Stimulated activated naive CD8-positive, alpha-beta T cell treated with anti-CD3 and anti-CD28 coated beads, Interleukin-15, amount 100 ng/mL, for 72 hours (primary cell): ENCODE measurements at places on chromosomes 16 and 17.

GRCh38 chr17:72409405-72410002 is 288.7 kb downstream of the SOX9 start:
- no peak for DNase-seq

DNA sequence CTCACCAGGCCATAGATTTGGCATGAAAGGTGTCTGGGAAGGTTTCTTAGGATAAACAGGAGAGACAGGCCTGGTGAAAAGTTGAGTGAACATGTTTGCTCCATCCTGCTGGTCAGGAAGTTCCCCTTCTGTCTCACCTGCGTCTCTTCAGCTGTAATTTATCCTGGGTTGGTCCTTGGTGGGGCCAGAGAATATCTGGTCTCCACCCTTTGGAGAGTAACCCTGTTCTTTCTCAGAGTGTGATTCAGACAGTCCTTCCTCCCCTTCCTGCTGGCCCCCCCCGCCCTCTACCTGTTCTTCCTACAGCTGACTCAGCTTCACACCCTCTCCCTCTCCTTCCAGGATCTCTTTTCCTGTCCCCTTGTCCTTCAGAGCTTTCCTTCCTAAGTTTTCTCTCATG is 17.1 kb downstream of the MINK1 start:
- no peak for DNase-seq

DNA sequence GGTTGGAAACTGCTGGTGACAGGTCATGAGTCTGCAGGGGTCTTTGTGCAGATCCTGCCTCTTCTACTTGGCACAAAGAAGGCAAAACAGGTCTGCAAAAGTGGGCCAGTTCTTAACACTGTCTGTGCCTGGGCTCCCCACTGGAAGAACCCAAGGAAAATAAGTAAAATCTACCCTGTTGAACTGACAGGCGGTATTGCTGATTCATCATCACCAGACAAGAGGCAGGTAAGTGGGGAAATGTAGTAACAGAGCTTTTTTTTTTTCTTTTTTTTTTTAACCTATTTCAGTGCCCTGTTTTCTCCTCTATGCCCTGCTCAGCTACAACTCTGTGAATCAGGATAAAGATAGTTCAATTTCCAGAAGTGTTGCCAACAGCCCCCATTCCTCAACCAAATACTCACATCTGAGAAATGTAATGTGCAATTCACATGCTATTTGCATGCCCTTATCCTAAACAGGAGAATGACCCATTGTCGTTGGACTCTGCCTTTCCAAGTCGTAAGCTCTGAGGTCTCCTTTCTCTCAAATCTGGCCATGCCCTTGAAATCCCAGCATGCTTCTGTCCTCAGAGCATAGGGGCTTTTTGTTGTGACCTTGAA is 237.0 kb downstream of the SOX9 start:
- no peak for DNase-seq

GRCh38 chr16:19524356-19524615 is 544 bp downstream of the CCP110 start:
- no peak for DNase-seq

DNA sequence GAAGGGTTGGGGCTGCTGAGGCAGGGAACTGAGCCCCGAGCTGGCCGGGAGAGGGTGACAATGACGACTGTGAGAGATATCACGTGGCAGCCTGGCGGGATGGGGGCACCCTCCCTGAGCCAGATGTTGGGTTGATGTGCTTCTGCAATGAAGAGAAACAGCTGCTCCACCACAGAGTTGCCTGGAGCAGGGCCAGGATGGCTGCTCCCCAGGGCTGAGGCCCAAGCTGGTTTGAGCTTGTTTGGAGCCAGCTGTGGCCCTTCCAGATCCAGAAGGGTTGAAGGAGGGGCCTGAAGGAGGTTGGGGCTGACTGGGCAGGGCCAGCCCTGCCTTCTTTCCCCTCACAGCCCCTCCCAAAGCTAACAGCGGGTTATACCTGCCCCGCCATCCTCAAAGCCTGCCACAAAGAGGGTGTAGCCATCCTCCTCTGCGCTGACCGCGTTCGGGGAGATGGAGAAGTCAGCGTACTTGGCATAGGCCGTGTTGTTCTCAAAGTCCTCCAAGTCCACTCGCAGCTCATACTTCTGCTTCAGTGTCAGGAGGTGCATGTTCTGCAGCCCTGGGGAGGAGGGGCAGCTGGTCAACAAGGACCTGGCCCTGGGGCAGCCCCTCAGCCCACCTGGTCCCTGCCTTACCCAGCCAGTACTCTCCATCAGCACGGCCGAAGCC is 2.1 kb downstream of the MFAP4 start:
- DNase-seq = no peak

DNA sequence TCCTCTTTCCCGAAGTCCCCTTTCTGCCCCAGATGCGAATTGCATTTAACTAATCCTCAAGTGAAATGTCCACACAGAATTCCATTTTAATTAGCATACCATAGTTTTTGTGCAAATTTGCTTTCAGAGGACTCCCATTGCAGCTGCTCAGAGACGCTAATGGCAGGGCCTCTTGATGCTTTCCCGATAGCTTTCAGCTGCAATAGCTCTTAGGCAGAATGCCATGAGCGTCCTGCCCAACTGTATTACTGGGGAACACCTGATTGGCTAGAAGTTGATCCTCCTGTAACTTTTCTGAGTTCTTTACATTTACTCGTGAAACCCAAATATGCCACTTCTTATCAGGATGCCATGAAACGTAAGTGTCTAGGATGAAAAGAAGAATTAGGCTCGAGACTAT is 203.0 kb downstream of the UTP18 start:
- no peak for DNase-seq

GRCh38 chr17:77579682-77580081 is 378.8 kb upstream of the TNRC6C start:
- no peak for DNase-seq

- DNase-seq = no peak
These were observed 55.1 kb upstream of the MNT start for GRCh38 chr17:2455956-2456355.

GRCh38 chr17:48046296-48046695 is 1.9 kb upstream of the NFE2L1 start:
- DNase-seq = no peak

GRCh38 chr17:16986391-16986790 is 14.5 kb upstream of the TNFRSF13B start:
- no peak for DNase-seq

GRCh38 chr17:67982034-67982640 is 14.1 kb downstream of the C17orf58 start:
- DNase-seq = no peak

DNA sequence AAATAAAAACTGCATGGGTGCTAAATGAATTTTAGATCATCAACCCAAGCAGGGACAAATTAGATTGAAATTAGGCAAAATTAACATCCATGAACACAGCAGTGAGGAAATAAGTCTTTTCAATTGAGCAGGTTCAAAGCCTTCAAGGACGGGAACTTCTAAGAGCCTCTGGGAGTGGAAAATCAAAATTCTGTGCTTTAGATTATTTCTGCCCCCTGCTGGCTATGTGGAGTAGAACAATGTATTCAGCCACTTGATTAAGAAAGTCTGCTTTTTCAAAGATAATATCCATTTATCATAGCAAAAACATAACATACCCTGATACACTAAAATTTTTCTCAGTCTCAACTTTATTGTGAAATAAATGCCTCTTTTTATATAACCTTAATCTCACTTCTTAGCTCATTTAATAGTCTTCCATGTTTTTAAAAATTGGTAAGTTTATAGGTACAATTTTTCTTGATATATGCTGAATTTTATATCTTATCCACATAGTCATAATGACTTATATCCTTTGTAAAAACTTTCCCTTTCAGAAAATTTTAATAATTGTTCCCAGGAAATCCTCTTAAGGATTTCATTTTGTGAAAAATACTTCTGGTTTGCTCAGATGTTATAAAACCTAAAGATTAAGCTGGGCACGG is 28.1 kb upstream of the NOL11 start:
- peak; percentile 45 for DNase-seq

DNA sequence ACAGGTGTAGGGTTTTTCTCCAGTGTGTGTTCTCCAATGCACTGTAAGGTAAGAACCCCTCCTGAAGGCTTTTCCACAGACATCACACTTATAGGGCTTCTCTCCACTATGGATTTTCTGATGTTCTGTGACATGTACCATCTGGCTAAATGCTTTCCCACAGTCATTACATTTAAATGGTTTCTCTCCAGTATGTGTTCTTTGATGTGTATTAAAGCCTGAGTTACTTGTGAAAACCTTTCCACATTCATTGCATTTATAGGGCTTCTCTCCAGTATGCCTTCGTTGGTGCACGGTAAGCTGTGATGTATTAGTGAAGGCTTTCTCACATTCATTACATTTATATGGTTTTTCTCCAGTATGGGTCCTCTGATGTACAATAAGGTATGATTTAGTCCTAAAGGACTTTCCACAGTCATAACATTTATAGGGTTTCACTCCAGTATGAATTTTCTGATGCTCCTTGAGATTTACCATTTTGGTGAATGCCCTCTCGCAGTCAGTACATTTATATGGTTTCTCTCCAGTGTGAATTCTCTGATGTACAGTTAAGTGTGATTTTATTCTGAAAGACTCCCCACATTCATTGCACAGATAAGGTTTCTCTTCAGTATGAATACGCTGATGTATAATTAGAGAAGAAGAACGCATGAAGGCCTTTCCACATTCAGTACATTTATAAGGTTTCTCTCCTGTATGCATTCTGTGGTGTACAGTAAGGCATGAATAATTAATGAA is 30.9 kb downstream of the ZNF624 start:
- DNase-seq = no peak

DNA sequence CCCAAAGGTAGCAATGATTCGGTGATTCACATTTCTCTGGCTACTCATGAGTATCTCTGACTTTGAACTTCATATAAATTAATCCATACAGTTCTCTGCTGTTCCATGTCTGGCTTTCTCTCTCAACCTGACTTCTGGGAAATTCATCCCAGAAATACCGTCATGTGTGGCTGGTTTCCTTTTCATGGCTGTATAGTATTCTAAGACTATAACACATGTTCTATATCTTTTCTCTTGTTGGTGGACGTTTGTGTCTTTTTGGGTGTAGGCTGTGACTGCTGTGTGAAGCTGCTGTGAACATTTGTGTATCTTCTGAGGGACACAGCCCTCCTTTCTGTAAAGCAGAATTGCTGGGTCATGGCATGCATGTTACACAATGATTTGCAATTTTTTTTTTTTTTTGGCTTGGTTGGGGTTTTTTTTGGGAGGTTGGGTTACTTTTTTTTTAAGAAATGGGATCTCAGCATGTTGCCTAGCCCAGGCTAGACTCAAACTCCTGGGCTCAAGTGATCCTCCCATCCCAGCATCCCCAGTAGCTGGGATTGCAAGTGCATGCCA is 6.3 kb downstream of the TTYH2 start:
- DNase-seq = no peak

DNA sequence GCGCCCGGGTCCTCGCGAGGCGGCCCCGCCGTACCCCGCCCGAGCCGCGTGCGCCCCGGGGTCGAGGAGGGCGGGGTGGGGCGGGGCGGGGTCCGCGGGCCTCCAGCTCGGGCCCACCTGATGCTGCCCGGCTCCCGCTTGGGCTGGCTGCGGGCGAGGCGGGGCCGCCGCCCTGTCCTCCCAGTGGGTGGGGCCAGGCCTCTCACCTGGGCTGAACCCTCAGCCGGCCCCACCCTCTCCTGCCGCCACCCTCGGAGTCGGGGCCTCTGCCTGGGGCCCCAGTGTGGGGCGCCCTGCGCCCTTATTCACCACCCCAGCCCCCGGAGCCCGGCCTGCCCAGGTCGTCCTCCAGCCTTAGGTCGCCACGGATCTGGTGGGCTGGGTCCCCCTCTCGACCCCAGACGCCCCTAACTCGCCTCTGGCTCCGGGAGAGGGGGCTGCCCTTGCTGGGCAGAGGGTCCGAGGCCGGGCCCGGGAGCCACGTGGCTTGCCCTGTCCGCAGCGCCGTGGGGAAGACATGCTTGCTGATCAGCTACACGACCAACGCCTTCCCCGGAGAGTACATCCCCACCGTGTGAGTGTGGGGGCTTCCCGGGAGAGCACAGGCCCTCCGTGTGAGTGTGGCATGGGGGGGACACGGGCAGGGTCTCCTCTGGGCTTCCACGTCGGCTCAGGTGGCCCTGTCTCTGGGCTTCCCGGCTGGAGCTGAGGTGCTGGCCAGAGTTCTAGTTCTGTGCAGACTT is 578 bp downstream of the RAC3 start:
- peak; percentile 51 for DNase-seq

DNA sequence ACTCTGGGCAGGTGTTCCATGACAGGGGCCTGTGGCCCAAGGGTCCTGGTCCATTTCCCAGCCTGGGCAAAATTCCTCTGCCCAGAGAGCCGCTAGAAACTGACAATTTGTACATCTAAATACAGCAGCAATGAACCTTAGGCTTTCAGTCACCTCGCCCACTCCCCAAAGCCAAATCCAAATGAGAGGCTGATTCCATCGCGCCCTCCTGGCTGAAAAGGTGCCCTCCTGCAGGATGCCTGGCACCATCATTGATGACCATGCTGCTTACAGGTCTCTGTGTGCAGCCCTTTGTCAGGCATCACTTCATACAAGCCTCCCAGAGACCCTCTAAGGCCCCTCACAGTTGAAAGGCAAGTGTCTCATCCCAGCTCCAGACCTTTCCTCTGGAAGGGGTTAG is 114.7 kb downstream of the C16orf78 start:
- no peak for DNase-seq

- DNase-seq = no peak
These were observed 19.3 kb downstream of the ZNF750 start for GRCh38 chr17:82820278-82821251.

DNA sequence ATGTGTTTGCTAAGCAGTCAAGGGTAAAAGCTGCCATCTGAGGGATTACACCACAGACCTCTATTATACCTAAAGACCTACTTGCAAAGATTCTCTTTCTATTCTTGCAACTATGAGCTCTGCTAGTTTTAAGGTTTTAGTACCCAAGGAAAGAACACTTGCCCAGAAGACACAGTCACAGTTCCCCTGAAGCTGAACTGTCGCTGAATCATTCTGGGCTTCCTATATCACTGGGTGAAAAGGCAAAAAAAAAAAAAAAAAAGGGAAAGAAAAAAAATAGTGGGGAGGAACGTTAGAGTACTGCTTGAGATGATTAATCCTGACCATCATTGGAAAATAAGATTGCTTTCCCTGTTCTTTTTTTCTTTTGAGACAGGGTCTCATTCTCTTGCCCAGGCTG is 37.9 kb downstream of the LYRM1 start:
- no peak for DNase-seq

DNA sequence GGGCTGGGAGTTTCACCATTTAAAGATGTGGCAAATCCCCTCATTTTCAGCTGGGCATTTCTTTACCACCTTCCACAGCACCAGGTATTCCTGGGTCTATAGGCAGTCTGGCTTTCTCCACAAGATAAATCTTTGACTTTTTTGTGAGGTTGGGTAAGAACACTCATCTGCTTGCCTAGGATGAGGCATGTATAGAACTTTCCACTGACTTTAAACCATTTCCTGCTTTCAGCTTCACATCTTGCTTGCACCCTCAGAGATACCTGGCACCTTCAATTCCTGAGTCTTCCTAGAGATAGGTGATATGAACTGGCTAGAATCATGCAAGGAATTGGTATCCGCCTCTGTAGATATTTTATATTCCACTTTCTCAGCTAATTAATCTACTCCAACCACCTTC is 27.9 kb downstream of the SMURF2 start:
- no peak for DNase-seq

- no peak for DNase-seq
These were observed 13.1 kb upstream of the SP2 start for GRCh38 chr17:47882695-47883588.
